Panc1 (cell line): ENCODE measurements at places on chromosomes 11 and 22.

DNA sequence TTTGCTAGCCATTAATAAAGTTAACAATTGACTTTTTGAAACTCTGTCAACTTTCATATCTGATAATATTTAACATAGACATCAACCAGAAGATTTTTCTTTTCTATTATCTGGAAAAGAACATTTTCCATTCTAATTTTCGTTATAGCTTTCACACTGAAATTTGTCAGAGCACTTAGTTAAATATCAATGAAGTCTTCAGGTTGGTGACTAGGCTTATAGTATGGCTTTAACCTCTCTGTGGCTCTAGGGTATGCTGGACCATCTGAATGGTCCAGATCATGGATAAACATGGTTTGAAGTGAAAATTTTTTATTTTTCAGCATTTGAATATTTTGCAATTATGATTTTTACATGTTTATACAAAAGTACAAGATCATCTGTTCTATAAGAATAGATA is 548.1 kb downstream of the CNTN5 start:
- DNase-seq, result no peak

GRCh38 chr11:12701811-12702592 is 27.8 kb downstream of the TEAD1 start:
- DNase-seq, result no peak

- DNase-seq, result no peak
Measured at GRCh38 chr22:45240810-45241631, at the start of gene KIAA0930. KIAA0930 (minus strand) TSS chr22:45240894; CDS start chr22:45240703, 191 bp downstream.

- DNase-seq, result no peak
Measured at GRCh38 chr11:16925561-16926065, 88.6 kb downstream of the PLEKHA7 start.

DNA sequence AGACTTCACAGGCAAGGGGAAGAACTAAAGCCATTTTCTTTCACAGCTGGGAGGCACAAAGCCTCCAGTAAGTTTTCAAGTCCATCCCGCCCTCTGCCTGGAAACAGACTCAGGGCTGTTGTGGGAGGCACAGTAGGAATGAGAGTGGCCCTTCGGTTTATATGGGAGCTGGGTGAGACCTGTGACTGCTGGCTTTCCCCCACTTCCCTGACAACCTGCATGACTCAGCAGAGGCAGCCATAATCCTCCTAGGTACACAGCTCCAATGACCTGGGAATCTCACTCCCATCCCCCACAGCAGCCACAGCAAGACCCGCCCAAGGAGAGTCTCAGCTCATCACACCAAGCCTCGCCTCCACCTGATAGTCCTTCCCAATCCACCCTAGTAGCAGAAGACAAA is 12.1 kb upstream of the TMEM45B start:
- DNase-seq, result no peak
